ENCODE measurements at places on chromosomes 12 and 14. TPM values are rescaled to one million over a fixed set of nuclear protein-coding genes. Genes with fewer than 3 reads are reported as not detected.

Gene VRTN
- not detected for total RNA-seq

Gene KIF21A
- total RNA-seq: 20.9 TPM

Gene PRH2
- total RNA-seq: not detected

Gene PLCZ1
- not detected for total RNA-seq

Gene ENO2
- total RNA-seq: 40.6 TPM

Gene KCTD10
- total RNA-seq: 53.6 TPM

Gene FAM222A
- 6.9 TPM for total RNA-seq

Gene SIX4
- 3.8 TPM for total RNA-seq

Gene AKAP6
- total RNA-seq: 0.54 TPM

Gene TAC3
- total RNA-seq: not detected

Gene C12orf54
- not detected for total RNA-seq

Gene LMNTD1
- not detected for total RNA-seq

Gene PRB4
- not detected for total RNA-seq

Gene AKAP3
- total RNA-seq: 1.2 TPM

Gene ERC1
- total RNA-seq: 11.5 TPM

Gene SERPINA3
- 11.0 TPM for total RNA-seq

Gene CCDC184
- total RNA-seq: 3.6 TPM

Gene KLHL33
- not detected for total RNA-seq

Gene BORCS5
- 10.0 TPM for total RNA-seq

Gene HRK
- 0.86 TPM for total RNA-seq

Gene TCTN2
- total RNA-seq: 13.1 TPM

Gene ABCD2
- not detected for total RNA-seq

Gene MAP3K9
- total RNA-seq: 4.3 TPM

Gene SERPINA10
- not detected for total RNA-seq

Gene SAMD15
- total RNA-seq: 2.2 TPM
